ENCODE measurements at places on chromosomes 12 and 14.

DNA sequence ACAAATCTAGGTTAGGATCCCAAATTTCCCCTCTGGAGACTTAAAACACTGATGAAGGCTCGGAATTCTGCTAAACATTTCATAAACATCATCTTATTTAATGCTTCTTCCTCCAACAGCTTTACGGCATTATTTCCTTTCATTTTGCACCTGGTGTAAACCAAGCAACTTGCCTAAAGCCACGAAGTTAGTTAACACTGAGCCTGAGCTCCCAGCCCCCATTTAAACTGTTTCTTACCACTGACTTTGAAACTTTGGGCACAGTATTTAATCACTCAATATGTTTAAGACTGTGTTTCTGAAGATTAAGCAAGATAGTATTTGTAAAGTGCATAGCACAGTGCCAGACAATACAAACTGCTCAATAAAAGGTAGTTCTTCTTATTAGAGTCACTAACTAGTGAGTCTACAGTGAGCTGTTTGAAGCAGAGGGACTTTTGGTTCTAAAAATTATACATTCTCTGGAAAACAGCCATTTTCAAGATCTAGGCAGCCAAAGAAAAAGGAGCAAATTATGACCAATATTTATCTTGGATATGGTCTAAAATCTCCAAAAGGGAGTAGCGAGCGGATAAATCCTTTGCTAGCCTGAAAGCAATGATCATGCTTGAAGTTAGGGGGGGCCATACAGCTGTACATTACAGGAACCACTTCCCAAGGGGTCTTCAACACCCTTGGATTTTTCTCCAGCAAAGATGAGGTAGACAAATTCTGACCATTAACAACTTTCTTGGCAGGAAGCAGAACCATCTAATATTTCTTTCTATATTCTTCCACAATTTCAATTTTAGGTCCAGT is 4.0 kb downstream of the EGLN3 start:
- DNase-seq, result no peak

DNA sequence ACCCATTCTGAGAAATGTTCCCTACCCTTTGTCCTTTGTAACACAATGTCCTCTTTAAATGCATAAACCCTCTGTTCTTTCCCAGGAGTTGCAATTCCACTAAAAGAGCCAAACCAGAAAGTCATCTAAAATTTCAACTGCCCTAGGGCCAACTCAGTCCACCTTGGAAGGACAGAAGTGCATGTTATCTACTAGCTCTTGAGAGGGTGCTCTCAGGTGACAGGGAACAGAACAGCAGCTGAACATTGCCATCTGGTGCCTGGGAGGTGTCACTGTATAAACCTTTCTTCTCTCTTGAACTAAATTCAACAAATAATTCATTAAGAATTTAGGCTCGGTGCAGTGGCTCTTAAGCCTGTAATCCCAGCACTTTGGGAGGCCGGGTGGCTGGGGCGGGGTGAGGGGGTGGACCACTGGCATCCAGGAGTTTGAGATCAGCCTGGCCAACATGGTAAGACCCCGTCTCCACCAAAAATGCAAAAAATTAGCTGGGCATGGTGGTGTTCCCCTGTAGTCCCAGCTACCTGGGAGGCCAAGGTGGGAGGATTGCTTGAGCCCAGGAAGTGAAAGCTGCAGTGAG is 10.3 kb upstream of the FERMT2 start:
- DNase-seq, result peak; percentile 44

- no peak for DNase-seq
Measured at GRCh38 chr12:33771889-33772288, 250.4 kb upstream of the ALG10 start.

- no peak for DNase-seq
Measured at GRCh38 chr12:132665794-132666193, 21.3 kb downstream of the POLE start.

DNA sequence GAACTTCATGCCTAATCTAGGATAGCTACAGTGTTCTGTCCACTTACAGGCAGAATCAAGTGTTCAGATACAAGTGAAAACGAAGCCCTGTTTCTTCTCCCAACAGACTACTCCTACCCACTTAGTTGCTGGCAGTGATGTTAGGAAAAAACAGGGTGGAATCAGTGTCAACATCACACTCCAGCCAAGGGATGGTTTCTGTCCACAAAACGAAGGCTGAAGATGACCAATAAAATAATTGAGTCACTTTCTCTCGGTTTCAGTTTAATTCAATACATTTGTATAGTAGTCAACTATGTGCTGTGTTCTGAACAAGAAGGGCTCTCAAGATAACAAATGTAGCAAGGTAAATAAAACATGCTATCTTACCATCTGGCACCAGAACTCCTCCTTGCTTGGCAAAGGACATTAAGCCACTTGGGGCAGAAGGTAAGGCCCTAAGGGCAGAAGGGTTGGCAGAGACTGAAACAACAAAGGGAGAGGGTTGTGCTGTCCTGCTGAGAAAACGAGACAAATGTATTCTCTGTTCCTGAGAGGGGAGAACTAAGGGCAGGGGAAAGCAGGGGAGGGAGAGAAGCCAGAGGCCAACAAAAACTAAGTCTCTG is 393.6 kb downstream of the DPF3 start:
- no peak for DNase-seq

DNA sequence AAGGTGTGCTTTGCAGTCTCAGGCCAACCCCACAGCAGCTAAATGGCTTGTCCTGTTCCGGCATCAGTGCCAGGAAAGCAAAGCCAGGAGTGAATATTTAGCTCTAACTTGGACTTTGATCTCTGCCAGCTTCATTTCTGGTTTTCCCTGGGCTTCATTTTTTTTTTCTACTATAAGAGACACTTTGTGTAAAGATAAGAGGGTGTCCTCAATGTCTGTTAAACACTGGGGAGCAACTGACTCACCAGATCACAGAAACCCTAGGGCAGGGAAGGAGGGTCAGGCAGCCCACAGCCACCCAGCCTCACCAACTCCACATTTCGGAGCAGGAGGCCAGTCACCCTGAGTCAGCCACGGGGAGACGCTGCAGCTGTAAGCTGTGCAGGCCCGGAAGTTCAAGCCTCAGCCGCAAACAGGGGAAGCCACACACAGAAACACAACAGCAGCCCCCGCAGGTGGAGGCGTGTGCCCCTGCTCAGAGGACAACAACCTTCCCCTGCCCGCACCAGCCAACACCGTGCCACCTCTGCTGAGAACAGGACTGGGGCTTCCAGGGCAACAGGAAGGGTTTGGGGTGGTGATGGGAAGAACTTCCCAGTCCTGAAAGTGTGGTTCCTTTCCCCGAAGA is 6.3 kb downstream of the TNFRSF1A start:
- peak; percentile 90 for DNase-seq

DNA sequence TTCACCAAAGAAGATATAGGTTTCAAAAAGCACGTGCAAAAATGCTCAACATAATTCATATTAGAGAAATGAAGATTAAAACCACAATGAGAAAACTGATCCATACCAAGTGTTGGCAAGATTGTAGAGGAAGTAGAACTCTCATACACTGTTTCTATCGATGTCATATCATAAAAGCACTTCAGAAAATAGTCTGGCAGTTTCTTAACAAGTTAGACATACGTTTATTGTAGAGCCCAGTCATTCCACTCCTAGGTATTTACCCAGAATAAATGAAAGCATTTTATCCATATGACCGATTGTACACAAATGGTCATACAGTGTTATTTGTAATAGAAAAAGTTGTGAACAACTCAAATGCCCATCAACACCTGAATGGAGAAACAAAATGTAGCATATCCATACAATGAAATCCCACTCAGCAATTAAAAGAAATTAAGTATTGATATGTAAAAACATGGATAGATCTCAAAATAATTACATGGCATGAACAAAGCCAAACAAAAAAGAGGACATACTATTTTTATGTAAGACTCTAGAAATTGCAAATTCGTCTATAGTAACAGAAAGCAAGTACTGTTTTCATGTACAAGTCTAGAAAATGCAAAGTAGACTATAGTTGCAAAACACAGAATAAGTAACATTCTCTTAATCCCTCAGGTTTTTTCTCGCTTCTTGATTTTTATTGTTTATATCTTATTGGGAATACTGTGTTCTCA is 41.0 kb downstream of the USP15 start:
- no peak for DNase-seq

DNA sequence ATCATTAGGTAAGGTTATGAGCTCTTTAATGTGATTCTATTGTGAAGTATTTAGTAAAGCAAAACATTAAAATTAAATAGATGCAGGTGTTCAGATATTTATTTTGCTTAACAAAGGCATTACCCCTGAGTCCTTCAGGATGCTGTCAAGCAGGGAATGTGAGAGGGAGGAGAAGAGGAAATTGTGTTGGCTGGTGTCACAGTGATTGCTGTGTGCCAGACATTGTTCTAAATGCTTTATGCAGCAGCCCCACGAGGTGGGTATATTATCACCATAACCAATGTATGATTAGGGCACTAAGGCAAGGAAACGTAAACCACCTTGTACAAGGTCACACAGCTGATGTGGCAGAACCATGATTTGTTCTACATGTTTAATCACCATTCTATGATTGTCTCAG is 80.1 kb downstream of the STAB2 start:
- DNase-seq, result no peak

GRCh38 chr12:54037360-54038283 is 4.8 kb downstream of the HOXC5 start:
- DNase-seq, result no peak

DNA sequence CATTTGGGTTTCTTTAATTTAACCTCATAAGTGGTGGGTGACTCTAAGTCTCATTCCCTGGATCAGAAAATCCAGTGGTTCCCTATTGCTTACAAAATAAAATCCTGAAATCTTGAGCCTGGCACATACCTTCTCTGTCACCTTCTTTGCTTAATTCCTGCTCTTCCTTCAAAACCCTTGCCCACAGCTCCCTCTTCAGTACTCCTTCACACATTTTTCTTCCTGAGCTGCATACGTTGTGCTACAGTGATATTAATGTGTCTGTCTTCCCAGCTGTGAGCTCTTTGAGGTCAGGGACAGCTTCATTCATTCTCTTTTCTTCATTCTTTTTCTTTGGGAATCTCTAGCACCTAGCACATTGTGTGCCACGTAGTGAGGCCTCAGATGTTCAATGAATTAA is 9.5 kb downstream of the TSPAN11 start:
- DNase-seq, result no peak

DNA sequence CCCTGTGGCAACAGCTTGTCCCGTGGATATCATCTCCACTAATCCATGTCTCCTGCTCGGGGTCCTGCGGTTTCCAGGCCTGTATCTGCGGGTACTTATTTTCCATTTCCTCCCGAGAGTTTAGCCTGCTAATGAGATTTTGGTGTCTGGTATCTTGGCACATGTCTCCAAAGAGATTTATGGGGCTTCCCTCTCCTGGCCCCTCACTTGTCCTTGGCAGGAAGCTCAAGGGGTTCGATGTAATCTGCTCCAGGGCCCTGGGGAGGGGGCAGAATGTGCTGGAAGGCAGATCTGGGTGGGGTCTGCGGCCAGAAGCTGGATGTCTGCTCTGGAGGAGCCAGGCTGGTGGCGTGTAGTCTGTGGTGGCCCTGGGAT is 85.7 kb downstream of the KIF26A start:
- no peak for DNase-seq

Measured in stimulated activated CD4-positive, alpha-beta T cell treated with anti-CD3 and anti-CD28 coated beads, Interleukin-1b, Interleukin-23, amount 100 ng/mL, for 48 hours (primary cell).